ENCODE measurements at places on chromosomes 2 and 18.

DNA sequence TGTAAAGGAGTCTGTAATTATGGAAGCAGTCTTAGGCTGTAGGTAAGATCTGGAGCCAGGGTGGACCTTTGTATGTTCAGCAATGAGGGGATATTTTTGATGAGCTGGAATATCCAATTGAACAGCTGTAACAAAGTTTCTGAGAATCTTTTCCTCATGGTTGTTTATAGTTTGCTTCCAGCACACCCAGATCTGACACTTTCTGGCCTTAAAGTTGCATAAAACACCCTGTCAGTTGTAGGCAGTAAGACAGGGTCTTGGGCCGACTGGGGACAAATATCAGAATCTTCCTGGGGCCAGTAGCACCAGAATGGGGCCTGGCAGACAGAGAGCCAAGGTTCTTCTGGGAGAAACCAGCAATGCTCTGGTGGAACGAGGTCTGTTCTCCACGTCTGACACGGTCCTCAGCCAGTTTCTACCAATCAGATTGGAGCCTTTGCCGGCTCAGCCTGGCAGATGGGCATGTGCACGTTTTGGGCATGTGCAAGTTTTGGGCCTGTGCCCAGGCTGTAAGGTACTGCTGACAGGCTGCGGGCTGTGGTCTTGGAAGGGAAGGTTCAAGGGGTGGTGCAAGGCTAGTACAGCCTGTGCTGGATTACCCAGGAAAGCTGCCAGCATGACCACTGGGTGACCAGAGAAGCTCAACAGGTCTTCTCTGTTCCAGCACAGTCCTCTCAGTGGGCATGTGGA lies 89.8 kb downstream of the PRKCE start:
- H3K27me3 ChIP-seq = no peaks in the 10 kb centered on the region
- H3K27ac ChIP-seq = no peak overlapping the region
- H3K4me3 ChIP-seq = no peak overlapping the region
- no peaks in the 10 kb centered on the region for H3K36me3 ChIP-seq

DNA sequence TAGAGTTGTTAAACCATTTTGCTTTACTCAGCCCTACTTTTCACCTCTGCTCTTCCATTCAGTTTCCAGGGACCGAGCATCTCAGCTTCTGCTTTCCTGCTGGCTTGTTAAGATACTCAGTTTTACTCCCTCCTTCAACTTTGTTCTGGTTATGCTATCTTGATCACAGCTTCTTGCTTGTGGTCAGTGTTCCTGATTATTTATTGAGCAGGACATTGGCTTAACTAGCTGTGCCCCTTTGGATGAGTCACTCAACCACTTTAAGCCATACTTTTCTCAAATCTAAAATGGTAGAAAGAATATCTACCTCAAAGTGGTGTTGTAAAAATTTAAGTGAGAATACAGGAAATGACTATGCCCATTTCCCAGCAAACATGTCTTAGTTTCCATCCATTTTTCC lies 124.0 kb downstream of the KYNU start:
- H3K27me3 ChIP-seq = no peaks in the 10 kb centered on the region
- no peak overlapping the region for H3K4me3 ChIP-seq
- no peaks in the 10 kb centered on the region for H3K36me3 ChIP-seq
- DNase-seq = no peak
- H3K4me1 ChIP-seq = no peaks in the 10 kb centered on the region

DNA sequence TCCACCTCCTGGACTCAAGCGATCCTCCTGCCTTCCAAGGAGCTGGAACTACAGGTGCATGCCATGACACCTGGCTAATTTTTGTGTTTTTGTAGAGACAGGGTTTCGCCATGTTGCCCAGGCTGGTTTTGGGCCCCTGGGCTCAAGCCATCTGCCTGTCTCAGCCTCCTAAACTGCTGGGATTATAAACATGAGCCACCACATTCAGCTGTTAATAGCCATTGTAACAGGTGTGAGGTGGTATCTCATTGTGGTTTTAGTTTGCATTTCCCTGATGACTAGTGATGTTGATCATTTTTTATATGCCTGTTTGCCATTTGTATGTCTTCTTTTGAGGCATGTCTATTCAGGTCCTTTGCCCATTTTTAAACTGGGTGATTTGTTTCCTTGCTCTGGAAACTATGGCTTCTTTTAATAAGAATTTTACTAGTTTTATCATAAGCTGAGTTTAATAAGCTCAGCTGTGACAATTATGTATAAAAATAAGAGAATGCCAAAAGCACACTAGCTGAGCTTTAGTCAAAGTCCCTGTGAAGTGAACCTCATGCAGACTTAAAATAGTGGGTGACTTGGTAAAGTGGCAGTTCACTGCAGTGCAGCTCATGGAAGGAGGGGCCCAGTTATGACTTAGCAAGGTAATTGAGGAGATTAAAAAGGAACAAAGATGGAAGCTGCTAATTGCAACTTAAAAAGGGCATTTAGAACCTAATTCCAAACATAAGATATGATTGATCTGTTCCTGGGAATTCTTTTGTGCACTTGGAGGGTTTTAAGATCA lies 465.1 kb downstream of the TGIF1 start:
- H3K4me1 ChIP-seq = no peaks in the 10 kb centered on the region
- H3K27ac ChIP-seq = no peak overlapping the region
- no peak overlapping the region for H3K4me3 ChIP-seq
- no peak for DNase-seq

GRCh38 chr2:80926168-80926567 lies 621.6 kb upstream of the LRRTM1 start:
- no peak for DNase-seq
- H3K27ac ChIP-seq = no peak overlapping the region
- no peaks in the 10 kb centered on the region for H3K4me1 ChIP-seq
- H3K27me3 ChIP-seq = no peaks in the 10 kb centered on the region

- H3K36me3 ChIP-seq = peaks cover 42% of the 10 kb centered on the region
- DNase-seq = no peak
- no peak overlapping the region for H3K27ac ChIP-seq
- no peak overlapping the region for H3K4me3 ChIP-seq
- H3K4me1 ChIP-seq = no peaks in the 10 kb centered on the region
Measured at GRCh38 chr2:179952658-179953057, 54.4 kb downstream of the CWC22 start.

DNA sequence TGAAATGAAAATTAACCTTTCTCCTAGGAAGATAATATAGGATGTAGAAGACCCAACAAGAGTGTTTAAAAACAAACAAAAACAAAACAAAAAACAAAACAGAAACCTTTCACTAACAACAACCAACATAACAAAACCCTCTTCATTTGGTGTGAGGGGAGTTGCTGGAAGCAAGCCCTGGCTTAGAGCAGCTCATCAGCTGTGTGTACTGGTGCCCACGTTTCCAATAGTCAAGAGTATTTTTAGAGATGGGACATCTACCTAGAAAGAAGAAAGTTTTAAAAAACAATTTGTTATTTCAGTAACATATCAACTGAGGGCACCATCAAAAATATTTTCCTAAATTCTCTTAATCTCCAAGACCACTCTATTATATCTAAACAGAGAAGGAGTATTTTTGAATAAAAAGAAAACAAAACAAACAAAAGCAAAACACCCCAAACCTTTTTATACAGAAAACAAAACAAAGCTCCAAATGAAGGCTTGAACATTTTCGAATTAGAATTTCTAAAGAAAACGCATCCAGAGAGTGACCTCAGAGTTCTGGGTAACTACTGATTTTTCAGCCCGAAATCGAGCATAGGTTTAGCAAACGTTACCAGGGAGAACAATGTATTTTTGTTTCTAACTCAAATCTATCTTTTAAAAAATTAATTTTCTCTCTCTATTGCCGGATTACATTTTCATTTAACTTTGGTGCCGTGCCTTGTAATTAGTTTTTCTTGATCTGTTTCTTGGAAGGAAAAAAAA lies 134.6 kb downstream of the INSIG2 start:
- peak; percentile 2 for DNase-seq
- H3K27ac ChIP-seq = no peak overlapping the region
- H3K36me3 ChIP-seq = no peaks in the 10 kb centered on the region
- peak overlapping the region; percentile 28 for H3K4me3 ChIP-seq

DNA sequence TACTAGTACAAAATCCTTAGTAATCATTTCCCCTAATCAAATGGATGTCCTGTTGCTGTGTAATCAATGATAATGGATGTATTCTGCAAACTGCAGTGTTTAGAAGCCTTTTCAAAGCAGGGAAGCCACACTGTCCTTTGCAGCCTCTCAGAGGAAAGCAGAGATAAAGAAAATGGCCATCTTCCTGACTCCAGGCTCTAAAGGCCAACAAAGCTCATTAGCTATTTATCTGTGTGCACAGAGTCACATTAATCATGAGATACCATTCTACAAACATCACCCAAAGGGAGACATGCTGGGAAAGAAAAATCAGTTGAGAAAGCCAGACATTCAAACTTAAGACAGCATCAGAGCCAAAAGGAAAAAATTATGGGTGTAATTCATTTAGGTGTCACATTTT lies 165.0 kb downstream of the RAD51AP2 start:
- no peak overlapping the region for H3K27ac ChIP-seq
- no peaks in the 10 kb centered on the region for H3K27me3 ChIP-seq
- DNase-seq = no peak
- H3K4me3 ChIP-seq = no peak overlapping the region

DNA sequence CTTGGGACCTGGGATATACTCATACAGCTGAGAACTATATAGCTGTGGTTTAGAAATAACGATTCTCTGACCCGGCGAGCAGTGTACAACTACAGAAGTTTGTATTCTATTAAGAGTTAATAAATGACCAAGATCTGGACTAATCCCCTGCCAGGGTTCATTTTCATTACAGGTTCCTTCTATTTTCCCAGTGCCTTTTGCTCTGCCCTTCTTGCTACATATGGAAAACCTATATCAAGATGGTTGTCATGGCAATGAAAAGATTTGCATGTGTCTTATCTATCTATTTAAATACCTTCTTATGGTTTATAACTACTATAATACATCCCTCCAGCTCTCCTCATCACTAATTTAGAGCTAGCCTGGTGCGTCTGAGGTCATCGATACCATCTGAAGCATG lies 965.2 kb downstream of the BCL11A start:
- H3K4me1 ChIP-seq = peaks cover 47% of the 10 kb centered on the region
- H3K27me3 ChIP-seq = no peaks in the 10 kb centered on the region
- DNase-seq = no peak

- no peak overlapping the region for H3K27ac ChIP-seq
- H3K27me3 ChIP-seq = no peaks in the 10 kb centered on the region
- no peaks in the 10 kb centered on the region for H3K4me1 ChIP-seq
- peak; percentile 17 for DNase-seq
- H3K36me3 ChIP-seq = no peaks in the 10 kb centered on the region
- H3K4me3 ChIP-seq = no peak overlapping the region
Measured at GRCh38 chr2:232113821-232114220, 152.3 kb downstream of the DIS3L2 start.

GRCh38 chr2:170298861-170299429 lies 121.0 kb downstream of the MYO3B start:
- H3K4me1 ChIP-seq = no peaks in the 10 kb centered on the region
- H3K27ac ChIP-seq = no peak overlapping the region
- no peaks in the 10 kb centered on the region for H3K27me3 ChIP-seq
- no peaks in the 10 kb centered on the region for H3K36me3 ChIP-seq
- peak; percentile 0 for DNase-seq

GRCh38 chr2:200408428-200409316 lies 101.2 kb downstream of the KCTD18 start:
- H3K4me3 ChIP-seq = no peak overlapping the region
- H3K36me3 ChIP-seq = no peaks in the 10 kb centered on the region
- no peak for DNase-seq

DNA sequence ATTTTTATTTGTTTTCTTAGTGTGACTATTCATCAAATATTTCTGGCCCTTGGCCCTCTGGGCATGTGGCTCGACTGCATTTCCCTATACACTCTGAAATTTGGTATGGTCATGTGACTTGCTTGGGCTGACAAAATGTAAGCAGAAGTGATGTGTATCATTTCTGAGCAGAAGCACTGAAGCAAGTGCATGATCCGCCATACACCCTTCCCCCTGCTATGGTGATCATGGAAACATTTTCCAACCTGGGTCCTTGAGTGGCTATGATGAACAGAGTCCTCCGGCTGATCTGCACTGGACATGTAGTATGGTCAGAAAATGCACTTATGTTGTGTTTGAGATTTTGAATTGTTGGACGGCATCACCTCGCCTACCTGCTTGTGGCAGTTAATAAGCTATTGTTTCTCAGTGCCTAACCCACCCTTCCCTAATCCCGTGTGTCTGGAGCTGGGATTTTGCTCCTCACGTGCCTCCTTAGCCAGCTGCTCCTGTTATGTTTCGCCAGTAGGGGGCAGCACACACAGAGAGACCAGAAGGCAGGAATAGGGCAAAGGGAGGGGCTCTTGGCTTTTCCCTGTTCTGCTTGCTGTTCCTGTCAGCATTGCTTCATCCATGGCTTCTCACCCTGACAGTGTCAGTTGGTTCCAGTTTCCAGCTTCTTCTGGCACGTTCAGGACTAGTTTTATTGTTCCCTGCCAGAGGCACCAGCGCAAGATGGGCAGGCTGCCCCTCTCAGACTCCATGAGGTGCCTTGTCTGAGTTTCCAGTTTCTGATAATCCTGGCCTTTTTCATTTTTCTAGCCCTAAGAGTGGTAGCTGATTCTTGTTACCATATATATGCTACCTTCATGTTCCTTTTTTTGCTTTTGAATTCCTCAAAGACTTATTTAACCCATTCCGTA lies 207.4 kb downstream of the ARL6IP6 start:
- H3K4me3 ChIP-seq = no peak overlapping the region
- no peaks in the 10 kb centered on the region for H3K4me1 ChIP-seq
- H3K36me3 ChIP-seq = no peaks in the 10 kb centered on the region

- H3K4me1 ChIP-seq = peaks cover 14% of the 10 kb centered on the region
- no peak overlapping the region for H3K27ac ChIP-seq
- peak; percentile 71 for DNase-seq
- H3K36me3 ChIP-seq = no peaks in the 10 kb centered on the region
- no peaks in the 10 kb centered on the region for H3K27me3 ChIP-seq
- H3K4me3 ChIP-seq = no peak overlapping the region
Measured at GRCh38 chr2:169136885-169137534, 67.6 kb downstream of the DHRS9 start.

- no peaks in the 10 kb centered on the region for H3K27me3 ChIP-seq
- no peak overlapping the region for H3K27ac ChIP-seq
- no peak for DNase-seq
- no peak overlapping the region for H3K4me3 ChIP-seq
- H3K36me3 ChIP-seq = no peaks in the 10 kb centered on the region
- no peaks in the 10 kb centered on the region for H3K4me1 ChIP-seq
Measured at GRCh38 chr2:28453396-28453795, 42.5 kb upstream of the PLB1 start.
